ENCODE measurements at places on chromosomes 12 and 14.

DNA sequence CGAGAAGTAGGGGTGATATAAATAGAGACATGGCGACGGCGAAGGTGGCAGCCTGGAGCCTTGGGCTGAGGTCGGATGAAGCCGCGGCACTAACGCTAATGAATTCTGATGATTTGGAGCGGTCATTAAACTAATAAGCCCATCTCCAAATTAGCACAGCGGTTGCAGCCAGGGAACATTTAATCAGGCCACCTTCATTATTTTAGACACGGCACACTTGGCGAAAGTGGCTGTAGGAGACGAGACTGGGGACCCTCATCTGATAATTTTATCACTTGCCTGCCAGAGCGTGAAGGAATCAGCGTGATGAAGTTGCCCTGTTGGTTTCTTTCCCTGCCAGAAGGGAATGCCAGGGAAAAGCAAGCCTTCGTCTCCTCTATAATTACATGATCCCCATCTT lies 664.3 kb upstream of the TBX3 start:
- no peak for DNase-seq

- DNase-seq: no peak
These were observed 24.5 kb upstream of the PPP1R13B start for GRCh38 chr14:103871596-103872480.

GRCh38 chr12:104958001-104958804 lies at the start of gene SLC41A2:
Gene SLC41A2 (minus strand): TSS chr12:104958290. CDS start chr12:104928527, 29,763 bp downstream.
- DNase-seq: peak; percentile 35

DNA sequence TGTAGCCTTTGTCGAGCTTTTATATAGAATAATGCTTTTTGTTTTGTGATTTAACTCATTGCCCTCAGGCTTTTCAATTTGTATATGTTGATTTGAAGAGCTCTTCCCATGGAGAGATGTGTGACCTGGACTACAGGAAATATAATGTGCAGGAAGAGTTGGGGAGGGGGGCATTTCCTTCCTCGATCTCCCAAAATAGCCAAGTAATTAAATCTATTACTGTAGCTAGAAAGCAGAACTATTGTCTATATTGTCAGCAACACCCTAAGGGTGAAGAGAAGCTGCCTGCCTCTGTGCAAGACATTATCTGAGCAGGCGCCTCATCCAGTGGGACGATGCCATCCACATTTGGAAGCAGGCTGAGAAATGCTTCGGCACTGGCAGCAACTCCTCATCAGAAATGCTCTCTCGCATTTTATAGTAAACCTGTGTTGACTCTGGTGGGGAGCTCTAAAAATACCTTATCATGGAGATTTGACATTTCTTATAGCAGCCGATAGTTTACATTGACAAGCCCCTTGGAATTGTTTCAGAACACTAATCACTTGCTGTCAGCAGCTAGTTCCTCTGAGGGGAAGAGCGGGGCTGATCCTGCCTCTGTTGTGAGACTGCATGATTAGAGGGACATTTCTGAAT lies 392.5 kb upstream of the RGS6 start:
- no peak for DNase-seq

DNA sequence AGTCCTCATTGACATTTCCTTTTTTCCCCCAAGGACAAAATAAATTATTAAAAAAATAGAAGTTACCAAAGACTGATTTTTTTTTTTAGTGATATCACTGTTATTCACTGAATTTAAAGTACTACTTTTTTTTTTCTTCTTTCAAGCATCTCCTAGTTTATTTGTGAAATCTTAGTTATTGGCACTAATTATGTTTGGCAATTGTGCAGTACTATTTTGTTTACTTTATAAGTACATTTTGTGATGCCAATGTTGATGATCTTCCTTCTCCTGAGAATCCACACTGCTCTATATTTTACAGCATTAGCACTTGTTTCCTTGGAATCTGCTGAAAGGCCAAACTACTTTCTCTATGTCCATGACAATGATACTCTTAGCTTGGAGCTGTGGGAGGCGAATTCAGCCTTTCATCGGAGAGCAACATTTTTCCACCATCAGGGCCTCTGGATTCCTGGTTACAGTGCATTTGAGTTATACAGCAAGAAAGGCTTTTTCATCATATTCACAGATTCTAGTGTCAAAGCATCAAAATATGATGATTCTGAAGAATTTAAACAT lies 123.8 kb upstream of the PTPRQ start:
- no peak for DNase-seq

GRCh38 chr14:51609955-51610283 lies 41.8 kb upstream of the FRMD6 start:
- no peak for DNase-seq

DNA sequence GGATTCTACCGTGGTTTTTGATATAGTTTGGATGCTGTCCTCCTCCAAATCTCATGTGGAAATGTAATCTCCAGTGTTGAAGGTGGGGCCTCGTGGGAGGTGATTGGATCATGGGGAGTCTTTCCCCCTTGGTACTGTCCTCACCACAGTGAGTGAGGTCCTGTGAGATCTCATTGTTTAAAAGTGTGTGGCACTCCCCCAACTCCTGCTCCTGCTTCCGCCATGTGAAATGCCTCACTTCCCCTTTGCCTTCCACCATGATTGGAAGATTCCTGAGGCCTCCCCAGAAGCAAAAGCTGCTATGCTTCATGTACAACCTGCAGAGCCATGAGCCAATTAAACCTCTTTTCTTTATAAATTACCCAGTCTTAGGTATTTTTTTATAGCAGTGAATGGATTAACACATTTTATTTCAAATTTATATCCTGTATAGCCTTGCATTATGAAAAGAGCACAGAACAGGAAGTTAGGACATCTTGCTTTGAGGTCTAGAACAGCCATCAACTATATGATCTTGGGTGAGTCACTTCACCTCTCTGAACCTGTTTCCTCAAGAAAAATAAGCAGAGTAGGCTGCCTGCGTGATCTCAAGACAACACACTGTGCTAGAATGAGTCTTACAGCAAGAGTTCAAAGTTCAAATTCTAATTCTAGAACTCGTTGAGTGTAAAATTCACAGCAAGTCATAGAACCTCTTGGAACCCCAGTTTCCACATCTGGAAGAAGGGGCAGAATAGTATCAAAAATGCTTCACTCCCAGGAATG lies 160.9 kb upstream of the EEA1 start:
- peak; percentile 89 for DNase-seq

DNA sequence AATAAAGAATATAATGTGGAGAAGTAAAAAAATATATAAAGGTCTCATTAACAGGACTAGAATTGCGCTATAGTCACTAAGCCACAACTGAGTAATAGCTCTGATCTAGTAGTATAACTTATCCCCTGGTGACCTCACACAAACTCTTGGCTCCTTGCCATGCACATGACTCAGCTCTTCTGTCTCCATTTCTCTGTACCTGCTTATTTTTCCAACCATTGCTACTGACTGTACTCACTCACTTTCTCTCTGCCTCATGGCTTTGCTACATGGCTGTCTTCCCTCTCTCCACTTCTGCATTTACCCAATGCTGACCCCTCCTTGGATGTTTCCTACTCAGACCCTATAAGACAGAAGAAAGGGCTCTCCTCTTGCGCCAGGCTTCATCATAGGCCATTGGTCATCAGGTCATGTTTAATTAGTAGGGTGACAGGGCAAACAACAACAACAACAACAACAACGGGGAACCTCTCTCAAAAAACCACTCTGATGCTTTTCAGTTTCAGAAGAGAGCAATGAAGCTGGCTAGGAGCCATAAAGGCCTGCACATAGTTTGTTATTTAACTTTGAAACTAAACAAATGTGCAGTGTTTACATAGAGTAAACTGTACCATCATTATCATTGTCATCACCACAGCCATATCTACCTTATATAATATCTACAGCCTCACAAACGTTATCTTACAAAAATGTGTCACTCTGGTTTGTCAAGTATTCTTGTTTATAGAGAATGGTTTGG lies 25.6 kb upstream of the KRAS start:
- DNase-seq: no peak

DNA sequence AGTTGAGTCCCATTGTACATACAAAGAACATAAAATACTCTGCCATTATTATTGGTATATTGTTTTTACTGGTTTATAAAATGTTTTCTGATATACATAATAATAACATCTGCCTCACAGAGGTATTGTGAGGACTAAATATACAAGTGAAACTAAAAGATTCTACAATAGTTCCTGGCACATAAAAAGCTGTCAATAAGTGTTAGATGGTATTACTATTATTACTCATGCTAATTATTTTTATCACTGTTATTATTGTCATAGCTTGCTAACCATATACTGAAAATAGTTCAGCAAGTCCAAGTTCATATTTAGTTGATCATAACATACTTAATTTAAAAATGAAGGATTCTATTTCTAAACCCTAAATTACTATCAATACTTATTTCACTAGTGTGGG lies 34.4 kb downstream of the BTG1 start:
- no peak for DNase-seq

Data from HL-60 (cell line).